Esophagus muscularis mucosa (tissue), 4 donors: ENCODE measurements at places on chromosomes 7 and 10. TPM values are rescaled to one million over a fixed set of nuclear protein-coding genes. Genes with fewer than 3 reads are reported as not detected.

The TMEM209 gene
- total RNA-seq, result 8.7 TPM

The MAGI2 gene
- total RNA-seq, result 21.6 TPM

The PIK3CG gene
- 1.8 TPM for total RNA-seq

The TTYH3 gene
- 22.0 TPM for total RNA-seq

- H3K27me3 ChIP-seq, result no peaks in the 10 kb centered on the region
- H3K4me3 ChIP-seq, result no peak overlapping the region
- H3K4me1 ChIP-seq, result peaks cover 64% of the 10 kb centered on the region
- H3K27ac ChIP-seq, result no peak overlapping the region
- no peaks in the 10 kb centered on the region for H3K36me3 ChIP-seq
These were observed 50.4 kb downstream of the UNC5B start for GRCh38 chr10:71262817-71263216.

DNA sequence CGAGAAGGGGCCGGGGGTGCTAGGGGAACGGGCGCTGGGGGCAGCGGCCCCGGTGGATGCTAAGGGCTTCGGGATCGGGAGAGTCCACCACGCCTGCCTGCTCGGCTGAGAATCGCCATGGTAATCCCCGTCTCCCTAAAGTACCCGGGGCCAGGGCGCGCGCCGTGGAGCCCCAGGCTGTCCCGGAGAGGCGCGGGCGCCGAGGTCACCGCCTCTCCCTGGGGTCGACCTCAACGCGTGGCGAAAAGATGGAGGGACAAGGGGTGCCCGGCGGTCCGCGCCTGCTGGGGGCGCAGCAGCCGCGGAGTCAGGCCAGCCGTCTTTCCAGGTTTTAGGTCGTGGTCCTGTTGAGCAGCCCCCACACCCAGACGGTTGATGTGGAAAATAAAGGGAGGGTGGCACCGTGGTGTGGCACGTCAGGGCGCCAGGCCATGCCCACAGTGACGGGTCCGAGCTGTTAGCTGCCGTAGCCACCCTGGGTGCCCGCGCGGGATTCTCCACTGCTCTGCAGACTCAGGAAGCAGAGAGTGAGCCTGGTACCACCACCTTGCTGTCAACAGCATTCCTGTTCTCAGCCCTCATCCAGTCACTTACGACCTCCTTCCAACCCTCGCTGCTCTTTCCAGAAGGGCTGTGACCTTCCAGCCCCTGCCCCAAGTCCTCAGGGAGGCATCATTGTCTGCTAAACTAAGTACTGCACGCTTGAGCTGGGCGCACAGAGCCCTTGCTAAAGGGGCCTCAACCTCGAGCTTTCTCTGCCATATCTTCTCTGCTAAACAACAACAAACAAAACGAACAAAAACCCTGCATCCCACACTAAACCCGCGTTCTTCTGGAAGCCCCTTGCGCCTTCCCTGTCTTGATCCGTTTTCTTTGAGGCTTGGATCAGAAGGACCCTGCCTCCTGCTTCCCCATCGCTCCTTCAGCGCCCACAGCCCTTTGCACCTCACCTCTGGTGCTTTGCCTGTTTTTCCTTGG lies 666 bp downstream of the SMKR1 start:
- no peaks in the 10 kb centered on the region for H3K36me3 ChIP-seq
- no peak for DNase-seq
- H3K27ac ChIP-seq, result no peak overlapping the region
- H3K4me1 ChIP-seq, result peaks cover 21% of the 10 kb centered on the region

- H3K4me1 ChIP-seq, result peaks cover 41% of the 10 kb centered on the region
- no peaks in the 10 kb centered on the region for H3K27me3 ChIP-seq
- H3K36me3 ChIP-seq, result no peaks in the 10 kb centered on the region
- peak; percentile 92 for DNase-seq
- peak overlapping the region; percentile 53 for H3K27ac ChIP-seq
These were observed 83.9 kb downstream of the JAZF1 start for GRCh38 chr7:28096713-28097112.

- no peak for DNase-seq
- no peak overlapping the region for H3K4me3 ChIP-seq
- H3K4me1 ChIP-seq, result no peaks in the 10 kb centered on the region
- no peaks in the 10 kb centered on the region for H3K36me3 ChIP-seq
These were observed 34.6 kb downstream of the AGK start for GRCh38 chr7:141585592-141586510.

GRCh38 chr7:46107610-46108217 lies 186.6 kb upstream of the IGFBP3 start:
- no peaks in the 10 kb centered on the region for H3K4me1 ChIP-seq
- no peak for DNase-seq
- H3K4me3 ChIP-seq, result no peak overlapping the region
- no peak overlapping the region for H3K27ac ChIP-seq
- no peaks in the 10 kb centered on the region for H3K36me3 ChIP-seq

DNA sequence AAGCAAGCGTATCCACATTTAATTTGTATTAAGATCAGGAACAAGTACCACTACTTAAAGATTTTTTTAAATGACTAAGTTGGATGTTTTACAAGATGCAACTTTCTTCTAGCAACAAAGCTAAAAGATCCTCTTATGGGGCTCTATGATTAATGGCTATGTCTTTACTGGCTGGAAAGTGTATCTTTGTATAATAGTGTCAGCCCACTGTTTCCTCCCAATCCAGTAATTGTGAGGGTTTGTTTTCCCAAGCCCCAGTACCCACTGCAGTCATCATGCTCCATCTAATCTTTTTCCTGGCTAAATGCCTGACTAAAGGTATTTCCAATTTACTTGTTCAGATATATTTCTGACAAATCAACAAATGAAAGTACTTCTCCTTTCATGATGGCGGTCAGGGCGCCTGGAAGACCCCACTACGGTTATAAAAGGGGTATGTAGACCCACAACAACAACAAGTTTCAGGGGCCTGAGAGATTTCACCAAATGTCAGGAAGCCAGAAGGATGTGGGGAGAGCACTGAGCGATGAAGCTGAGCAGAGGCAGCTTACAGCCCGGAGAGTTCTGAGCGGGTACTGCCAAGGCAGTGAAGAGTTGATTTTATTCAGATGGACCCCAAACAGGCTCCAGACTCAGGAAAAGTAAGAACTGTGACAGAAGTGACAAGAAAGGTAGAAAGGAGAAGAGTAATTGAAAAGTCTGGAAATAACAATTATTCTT lies 222.6 kb upstream of the KLF14 start:
- H3K36me3 ChIP-seq, result no peaks in the 10 kb centered on the region
- no peak overlapping the region for H3K4me3 ChIP-seq
- no peaks in the 10 kb centered on the region for H3K27me3 ChIP-seq
- no peak for DNase-seq
- H3K27ac ChIP-seq, result no peak overlapping the region
- peaks cover 38% of the 10 kb centered on the region for H3K4me1 ChIP-seq

DNA sequence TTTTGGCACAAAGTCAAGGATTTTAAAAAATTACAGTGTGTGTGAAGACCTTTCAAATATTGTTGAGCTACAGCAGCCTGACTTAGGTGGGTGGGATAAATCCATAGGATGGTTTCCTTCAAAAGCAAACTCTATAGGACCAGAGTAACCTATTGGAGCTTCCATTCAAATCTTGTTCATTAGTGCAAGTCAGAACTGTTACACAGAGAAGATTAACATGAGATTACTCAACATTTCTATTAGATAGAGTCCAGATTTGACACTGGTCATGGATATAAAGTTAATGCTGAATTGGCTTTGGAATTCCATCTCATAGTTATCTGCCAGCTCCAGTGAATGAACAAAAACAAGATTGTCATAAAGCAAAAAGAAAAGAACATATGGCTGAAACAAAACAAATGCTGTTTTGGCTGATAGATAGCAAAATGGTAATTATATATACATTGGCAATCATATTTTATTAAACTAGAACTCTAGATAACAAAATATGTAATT lies 129.6 kb upstream of the SEMA3A start:
- DNase-seq, result no peak
- no peaks in the 10 kb centered on the region for H3K27me3 ChIP-seq
- H3K4me3 ChIP-seq, result no peak overlapping the region
- H3K27ac ChIP-seq, result no peak overlapping the region
- H3K4me1 ChIP-seq, result no peaks in the 10 kb centered on the region

DNA sequence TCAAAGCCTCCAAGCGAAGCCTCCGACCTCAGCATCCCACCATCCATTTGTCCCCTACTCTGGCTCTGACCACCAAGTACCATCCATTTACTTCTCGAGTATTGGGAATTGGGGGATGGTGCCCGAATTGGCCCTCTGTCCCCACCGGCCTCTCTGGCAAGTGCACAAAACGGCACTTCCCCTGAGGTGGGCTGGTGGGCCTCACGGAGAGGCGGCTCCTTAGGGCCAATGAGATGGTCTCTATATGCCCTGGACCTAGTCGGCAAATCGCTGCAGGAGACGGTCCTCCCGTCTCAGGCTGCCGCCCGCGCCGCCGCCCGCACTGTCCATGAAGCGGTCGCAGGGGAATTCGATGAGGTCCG lies 2.8 kb downstream of the TRIL start:
- H3K4me1 ChIP-seq, result peaks cover 36% of the 10 kb centered on the region
- H3K27ac ChIP-seq, result peak overlapping the region; percentile 57
- DNase-seq, result peak; percentile 85
- no peaks in the 10 kb centered on the region for H3K36me3 ChIP-seq

- peaks cover 8% of the 10 kb centered on the region for H3K4me1 ChIP-seq
- no peak for DNase-seq
These were observed 31.1 kb upstream of the SLF2 start for GRCh38 chr10:100881556-100882213.

GRCh38 chr7:28069807-28070206 lies 110.8 kb downstream of the JAZF1 start:
- no peak for DNase-seq
- H3K36me3 ChIP-seq, result no peaks in the 10 kb centered on the region
- H3K4me3 ChIP-seq, result peak overlapping the region; percentile 2
- H3K27me3 ChIP-seq, result no peaks in the 10 kb centered on the region
- H3K4me1 ChIP-seq, result peaks cover 24% of the 10 kb centered on the region
